EL (cell line): ENCODE measurements at places on chromosomes 1 and 21.
A peak's percentile ranks its signal among the peaks of the same experiment; 100 is the strongest.

DNA sequence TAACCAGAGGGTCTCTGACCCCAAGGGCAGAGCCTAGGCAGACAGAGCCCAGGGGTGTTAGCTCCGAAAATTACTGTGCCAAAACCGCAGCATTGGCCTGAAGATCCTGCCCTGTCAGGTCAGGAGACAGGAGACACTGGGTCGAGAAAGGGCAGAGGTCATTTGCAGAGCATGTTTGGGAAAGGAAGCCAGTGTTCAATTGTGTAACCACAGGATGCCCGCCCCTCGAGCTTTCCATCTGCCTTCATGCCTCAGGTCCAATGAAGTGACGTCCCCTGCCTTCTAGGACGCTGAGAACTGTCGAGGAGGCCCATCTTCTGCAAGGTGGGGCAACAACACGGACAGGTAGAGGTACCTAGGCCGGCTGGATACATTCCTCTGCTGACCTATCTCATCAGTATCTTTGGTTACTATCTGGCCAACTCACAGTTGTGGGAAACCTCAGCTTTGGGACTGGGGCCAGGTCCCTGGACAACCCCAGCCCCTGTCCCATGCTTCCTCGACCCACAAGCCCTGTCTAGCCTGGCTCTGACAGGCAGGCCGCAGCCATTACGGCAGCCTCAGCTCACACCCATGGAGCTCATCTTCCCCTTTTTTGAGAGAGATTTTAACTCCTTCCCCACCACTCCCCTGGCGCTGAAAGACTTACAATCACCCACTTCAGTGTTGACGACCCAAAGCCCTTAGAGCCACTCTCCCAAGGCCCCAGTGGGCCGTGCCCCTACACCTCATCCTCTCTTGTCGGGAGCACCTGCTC is 1.3 kb downstream of the ARL8A start:
- peak; percentile 22 for DNase-seq

DNA sequence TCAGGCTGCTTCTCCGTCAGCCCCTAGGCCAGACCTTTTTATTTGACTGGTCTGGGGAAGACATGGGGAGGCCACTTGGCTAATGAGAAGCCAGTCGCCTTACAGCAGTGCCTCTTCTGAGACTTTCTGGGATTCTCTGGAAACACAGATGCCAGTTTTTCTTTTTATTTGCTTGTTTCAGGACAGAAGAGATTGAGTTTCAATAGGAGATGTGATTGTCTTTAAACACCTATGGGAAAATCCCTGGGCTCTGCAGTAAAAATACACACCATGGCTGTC is 15.4 kb upstream of the BTG2 start:
- no peak for DNase-seq

DNA sequence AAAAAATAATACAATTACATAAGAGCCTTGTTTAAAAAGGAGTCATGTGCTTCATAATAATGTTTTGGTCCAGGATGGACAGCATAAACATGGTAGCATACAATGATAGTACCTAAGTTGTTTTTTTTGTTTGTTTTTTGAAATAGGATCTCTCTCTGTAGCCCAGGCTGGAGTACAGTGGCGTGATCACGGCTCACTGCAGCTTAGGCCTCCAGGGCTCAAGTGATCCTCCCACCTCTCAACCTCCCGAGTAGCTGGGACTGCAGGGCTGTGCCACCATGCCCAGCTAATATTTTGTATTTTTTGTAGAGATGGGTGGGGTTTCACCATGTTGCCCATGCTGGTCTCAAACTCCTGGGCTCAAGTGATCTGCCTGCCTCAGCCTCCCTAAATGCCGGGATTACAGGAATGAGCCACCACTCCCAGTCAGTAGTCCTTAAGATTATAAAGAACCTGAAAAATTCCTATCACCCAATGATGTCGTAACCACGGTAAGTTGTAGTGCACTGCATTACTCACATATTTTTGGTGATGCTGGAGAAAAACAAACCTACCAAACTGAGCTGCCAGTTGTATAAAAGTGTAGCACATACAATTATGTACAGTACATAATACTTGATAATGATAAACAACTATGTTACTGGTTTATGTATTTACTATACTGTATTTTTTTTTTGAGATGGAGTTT is 22.4 kb upstream of the RCOR3 start:
- DNase-seq: peak; percentile 52

GRCh38 chr1:46735708-46736324 is 16.9 kb upstream of the EFCAB14 start:
- peak; percentile 60 for DNase-seq

GRCh38 chr1:60229821-60230220 is 156.3 kb upstream of the C1orf87 start:
- DNase-seq: no peak

DNA sequence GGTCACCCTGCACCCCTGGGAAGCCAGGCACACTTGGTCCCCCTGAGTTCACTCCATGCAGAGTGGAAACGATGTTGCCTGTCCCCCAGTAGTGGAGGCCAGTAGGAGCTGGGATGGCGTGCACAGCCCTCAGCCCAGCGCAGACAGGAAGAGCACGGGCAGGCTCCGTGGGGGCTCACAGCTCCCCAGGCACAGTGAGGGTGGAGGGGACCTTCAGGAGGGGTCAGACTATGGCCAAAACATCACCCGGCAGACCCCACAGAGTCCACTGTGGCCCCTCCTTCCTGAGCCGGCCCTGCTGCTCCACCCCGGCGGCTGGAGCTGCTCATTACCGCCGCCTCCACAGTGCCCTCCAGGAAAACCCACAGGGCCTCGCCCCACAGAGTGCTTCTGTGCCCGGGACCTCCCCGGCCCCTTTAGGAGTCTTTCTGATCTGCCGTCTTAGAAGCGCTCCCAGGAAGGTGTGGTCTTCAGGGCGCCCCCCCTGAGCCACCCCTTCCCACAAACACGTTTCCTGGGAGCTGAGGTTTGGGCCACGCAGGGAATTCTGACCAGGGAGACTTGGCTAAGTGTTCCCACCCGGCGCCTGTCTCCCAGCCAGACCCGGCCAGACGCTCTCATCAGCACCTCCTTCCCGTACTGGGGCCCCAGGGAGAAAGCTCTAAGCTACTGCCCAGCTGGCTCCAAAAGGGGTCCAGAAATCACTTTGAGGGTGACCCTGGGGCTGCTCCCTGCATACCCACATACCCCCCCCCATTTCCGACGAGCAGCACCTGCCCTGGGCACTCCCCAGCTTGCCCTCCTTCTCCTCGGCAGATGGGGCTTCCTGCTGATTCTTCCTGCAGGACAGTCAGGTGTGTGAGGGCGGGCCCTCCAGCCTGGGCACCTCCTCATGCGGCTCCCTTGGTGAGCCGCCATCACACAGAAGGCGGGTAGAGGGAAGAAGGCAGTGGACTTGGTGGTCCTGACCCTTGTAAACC is 38.8 kb downstream of the RIPK4 start:
- no peak for DNase-seq

DNA sequence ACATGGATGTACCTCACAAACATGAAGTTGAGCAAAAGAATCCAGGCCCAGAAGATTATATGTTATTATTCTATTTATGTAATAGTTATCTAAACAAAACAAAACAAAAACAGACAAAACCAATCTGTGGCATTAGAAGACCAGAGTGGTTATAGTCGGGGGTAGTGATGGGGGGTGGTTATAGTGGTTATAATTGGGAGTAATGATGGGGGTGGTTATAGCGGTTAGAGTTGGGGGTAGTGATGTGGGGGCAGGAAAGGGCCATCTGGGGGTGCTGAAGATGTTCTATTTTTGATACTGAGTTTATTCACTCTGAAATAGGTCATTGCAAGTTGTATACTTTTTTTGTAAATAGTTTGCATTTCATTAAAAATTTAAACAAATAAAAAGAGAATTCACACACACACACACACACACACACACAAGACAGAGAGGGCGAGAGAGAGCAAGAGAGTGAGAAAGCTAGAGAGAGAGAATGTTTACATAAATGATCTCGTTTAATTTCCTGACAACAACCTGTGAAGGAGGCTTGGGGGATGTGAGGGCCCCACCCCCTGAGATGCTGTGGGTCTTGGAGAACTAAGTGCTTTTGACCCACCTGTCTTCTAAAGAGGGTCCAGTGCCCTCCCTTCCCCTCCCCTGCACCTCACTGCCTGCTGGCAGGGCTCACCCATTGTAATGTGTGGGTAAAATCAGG is 37.4 kb downstream of the RHOU start:
- no peak for DNase-seq

DNA sequence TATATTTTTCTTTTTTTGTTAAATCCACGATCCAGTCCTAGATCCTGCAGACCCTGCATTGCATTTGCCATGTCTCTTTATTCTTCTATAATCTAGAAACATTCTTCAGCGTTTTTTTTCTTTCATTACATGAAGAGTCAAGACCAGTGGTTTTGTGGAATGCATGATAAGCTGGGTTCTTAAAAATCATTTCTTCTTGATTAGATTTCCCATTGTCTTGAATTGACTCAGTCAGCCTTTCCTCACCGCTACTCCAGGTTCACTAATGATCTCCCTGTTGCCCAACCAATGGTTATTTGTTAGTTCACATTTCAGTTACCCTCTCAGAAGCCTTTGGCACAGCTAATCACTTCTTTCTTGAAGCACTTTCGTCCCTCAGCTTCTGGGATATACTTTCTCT is 25.2 kb downstream of the CHD1L start:
- no peak for DNase-seq

DNA sequence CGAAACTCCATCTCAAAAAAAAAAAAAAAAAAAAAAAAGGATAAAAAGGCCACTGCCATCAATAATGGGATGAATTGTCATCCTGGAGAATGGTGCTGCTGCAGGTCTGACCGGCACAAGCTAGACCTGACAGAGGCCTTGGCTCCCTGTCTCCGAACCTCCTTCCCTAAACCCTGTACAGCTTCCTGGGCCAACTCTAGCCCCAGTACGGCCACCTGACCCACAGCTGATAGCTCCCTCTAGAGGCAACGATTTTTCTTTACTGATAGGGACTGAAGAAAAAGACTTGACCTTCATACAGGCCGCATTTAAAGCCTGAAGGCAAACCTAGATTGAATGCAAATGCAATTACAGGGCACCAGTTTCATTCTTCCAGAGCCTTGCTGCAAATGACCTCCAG is 30.7 kb downstream of the NOL9 start:
- DNase-seq: peak; percentile 48

- DNase-seq: no peak
Measured at GRCh38 chr1:37948166-37948565, 1.3 kb upstream of the INPP5B start.
